Left lung (tissue), 14 donors: ENCODE measurements at places on chromosomes 11 and 22. TPM values are rescaled to one million over a fixed set of nuclear protein-coding genes. Genes with fewer than 3 reads are reported as not detected.

Gene FAM111B
- polyA plus RNA-seq: 13.8 TPM

Gene OR52N4
- polyA plus RNA-seq: not detected

Gene SRPRA
- polyA plus RNA-seq: 67.9 TPM

Gene MRE11
- polyA plus RNA-seq: 24.8 TPM

Gene CHRM1
- 0.71 TPM for polyA plus RNA-seq

Gene SPINDOC
- polyA plus RNA-seq: 35.4 TPM

Gene ADM
- polyA plus RNA-seq: 9.7 TPM

Gene CBLIF
- not detected for polyA plus RNA-seq

Gene SAA4
- not detected for polyA plus RNA-seq

- peak; percentile 29 for DNase-seq
These were observed 275.3 kb downstream of the C11orf87 start for GRCh38 chr11:109697140-109697843.

DNA sequence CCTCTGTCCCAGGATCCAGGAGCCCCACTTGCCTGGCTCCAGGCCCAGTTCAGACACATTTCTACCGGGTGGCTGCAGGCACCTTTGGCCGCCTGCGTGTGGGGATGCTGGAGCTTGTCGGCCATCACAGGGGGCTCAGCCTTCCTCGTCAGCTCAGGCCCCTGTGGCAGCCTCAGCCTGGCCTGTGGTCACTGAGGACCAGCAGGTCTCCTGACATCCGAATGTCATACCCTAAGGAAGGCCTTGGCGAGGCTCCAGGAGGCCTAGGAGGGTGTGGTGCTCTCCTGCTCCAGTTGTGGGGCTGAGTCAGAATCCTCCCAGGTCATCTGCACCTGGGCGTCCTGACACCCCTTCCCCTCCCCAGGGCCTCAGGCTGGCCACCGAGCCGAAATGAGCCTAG is 14.9 kb upstream of the SOX10 start:
- DNase-seq: no peak

DNA sequence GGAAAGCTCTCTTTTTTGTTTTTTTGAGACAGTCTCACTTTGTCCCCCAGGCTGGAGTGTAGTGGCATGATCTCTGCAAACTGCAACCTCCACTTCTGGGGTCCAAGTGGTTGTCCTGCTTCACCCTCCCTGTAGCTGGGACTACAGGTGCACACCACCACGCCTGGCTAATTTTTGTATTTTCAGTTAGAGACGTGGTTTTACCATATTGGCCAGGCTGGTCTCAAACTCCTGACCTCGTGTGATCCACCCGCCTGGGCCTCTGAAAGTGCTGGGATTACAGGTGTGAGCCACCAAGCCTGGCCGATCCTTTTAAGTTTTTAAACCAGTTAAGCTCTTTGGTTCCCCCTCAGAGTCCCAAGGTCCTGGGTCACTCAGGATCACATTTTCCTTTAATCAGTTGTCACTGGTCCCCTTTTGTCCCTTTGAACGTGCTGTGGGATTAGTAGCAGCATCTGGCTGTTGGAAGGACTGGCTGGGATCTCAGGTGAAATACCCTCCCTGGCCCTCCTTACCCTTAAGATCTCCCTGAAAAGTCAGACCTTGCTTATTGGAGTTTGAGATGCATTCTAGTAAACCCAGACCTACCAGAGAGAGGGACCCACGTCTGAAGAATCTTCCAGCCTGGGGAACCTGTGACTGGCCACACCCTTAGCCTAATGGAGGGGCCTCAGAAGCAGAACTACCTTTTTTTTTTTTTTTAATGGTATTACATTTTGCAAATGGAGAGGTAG is 8.1 kb downstream of the MALAT1 start:
- no peak for DNase-seq

DNA sequence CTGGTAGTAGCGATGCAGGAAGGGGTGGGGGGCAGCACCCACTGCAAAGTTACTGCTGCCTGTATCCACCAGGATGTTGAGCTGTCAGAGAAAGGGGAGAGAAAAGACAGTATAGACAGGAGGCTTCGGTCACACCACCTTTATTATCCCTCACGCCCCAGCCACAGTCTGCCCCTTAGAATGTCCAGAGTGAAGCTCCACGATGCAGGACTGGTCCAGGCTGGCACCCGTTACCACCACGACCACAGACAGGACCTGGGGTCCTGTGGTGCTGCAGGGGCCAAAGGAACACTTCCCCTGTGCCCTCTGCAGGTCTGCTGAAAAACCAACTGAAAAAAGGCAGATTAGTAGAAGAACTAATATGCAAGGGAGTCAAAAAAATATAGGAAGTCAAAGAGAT is 5.7 kb downstream of the BACE1-AS start:
- DNase-seq: no peak

DNA sequence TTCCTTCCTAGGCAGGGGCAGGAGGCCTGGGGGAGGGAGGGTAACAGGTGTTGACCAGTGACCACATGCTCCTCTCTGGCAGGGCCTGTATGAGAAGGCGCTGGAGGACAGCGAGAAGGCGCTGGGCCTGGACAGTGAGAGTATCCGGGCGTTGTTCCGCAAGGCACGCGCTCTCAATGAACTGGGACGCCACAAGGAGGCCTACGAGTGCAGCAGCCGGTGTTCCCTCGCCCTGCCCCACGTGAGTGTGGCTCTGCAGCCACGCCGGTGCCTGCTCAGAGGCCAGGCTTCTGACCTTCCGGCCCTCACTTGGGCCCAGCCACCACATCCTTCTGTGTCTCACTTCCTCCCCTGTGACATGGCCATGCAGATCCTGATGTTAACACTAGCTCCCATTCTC is 25.8 kb downstream of the ZC3H7B start:
- DNase-seq: no peak

GRCh38 chr22:46789992-46790391 is 27.5 kb downstream of the TBC1D22A start:
- no peak for DNase-seq

GRCh38 chr11:99154277-99154676 is 133.5 kb downstream of the CNTN5 start:
- no peak for DNase-seq

- DNase-seq: no peak
These were observed 251.8 kb upstream of the KIRREL3 start for GRCh38 chr11:127252321-127252720.

DNA sequence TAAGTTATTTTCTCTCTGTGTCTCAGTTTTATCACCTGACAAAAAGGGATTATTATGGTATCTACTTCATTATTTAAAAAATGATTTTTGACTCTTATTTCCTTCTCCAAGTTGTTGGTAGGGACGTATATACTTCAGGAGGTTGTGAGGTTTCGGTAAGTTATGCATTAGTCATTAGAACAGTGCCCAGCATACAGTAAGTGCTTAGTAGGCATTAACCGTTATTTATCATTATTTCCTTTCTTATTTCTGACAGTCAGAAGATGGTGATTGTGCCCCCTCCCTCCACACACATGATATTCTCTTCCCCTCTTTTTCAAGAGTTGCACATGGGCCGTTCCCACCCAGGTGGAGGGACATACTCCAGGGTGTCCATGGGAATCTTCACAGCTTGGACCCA is 36.1 kb downstream of the SLCO2B1 start:
- no peak for DNase-seq

DNA sequence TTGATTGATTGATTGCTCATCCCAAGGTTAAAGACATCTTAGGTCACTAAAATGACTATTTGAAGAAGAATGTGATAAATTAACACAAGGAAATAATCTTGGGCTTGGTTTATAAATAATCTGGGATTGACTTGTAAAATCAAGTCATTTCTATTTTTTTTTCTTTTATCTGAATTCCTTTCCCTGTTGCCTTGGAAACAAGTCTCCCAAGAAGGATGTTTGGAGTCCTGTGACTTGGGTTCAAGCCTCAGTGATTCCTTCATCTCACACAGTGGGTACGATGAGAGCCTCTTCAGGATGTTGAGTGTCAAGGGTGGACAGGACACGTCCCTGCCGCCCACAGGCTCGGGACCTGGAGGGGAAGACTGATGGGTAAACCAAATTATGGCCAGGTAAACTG is 98.2 kb upstream of the CRYBB3 start:
- no peak for DNase-seq

DNA sequence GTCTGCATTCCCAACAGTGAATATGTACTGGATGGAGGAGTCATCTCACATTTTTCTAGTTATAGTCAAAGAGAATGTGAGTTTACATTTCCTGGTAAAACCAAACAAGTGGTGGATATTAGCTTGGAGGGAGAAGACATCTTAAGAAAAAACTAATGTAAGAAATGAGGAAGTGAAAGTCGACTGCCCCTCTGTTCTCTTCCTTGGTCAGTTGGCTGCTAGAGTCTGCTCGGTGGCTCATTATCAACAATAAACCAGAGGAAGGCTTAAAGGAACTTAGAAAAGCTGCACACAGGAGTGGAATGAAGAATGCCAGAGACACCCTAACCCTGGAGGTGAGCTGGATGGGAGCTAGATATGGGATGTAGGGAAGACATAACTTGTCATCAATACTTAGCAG is 5.8 kb downstream of the SLC22A9 start:
- DNase-seq: no peak

DNA sequence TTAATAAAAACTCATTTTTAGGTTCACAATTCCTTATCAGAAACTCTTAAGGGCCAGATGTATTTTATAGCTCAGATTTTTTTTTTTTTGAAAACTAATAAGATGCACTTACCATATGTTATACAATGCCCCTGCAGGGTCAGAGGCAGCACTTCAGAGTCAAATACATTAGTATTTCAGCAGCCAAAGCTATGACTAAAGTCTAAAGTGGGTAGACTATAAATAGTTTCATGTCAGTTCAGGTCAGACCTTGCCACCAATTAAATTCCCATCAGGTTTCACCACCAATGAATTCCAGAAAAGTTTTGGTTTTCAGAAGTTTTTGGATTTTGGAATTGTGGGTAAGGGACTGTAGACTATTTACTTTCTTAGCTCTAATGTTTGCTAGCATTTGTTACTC is 75.9 kb downstream of the FAM83F start:
- DNase-seq: no peak

- no peak for DNase-seq
These were observed 15.4 kb downstream of the SCUBE2 start for GRCh38 chr11:9076046-9076445.

GRCh38 chr11:60634126-60634525 is 65.3 kb upstream of the MS4A8 start:
- DNase-seq: no peak

GRCh38 chr11:126160345-126161022 is 51.0 kb downstream of the RPUSD4 start:
- DNase-seq: no peak

- DNase-seq: no peak
These were observed 158.1 kb upstream of the PITPNB start for GRCh38 chr22:28077166-28077565.

GRCh38 chr11:10495464-10495786 is 40.4 kb downstream of the AMPD3 start:
- DNase-seq: no peak

DNA sequence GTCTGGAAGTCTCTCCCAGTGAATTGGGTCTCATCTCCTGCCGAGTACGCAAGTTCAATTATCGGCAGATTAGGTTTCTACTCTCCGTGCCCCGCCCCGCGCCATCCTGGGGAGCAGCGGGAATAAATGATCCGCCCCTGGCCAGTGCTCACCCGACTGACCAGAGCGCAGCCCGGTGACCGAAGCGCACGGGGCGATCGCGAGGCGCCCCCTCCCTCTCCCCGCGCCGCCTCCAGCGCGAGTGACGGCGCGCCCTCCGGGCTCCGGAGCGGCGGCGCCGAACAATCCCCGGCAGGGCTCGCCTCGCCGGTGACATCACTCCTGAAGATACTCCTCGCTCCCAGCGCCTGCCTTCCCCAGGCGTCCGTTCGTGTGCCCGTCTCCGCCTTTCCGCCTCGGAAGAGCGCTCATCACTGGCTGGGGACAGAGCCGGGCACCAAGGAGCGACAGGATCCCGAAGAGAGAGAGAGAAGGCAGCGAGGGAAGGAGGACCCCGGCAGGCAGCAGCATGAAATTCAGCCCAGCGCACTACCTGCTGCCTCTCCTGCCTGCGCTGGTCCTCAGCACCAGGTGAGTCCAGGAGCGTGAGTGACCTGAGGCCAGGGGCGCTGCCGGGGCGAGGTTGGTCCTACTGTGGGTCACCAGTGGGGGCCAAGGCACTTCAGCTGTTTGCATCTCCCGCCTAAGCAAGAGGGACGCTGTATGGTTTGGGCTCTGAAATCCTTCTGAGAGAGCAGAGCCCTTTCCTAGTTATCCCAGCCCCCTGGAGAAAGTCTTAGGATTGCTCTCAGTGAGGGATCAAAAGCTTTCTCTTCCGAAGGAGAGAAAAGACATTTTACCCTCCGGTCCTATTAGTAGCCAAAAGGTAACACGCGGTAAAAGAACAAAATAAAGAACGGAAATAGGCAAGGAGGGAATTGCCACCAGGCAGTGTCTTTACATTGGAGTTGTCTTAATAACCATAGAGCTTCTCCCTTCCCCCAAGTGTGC is at the start of gene LUZP2:
LUZP2 (plus strand) TSS at position 318 of the 990 bp plus-strand sequence.
- peak; percentile 70 for DNase-seq

DNA sequence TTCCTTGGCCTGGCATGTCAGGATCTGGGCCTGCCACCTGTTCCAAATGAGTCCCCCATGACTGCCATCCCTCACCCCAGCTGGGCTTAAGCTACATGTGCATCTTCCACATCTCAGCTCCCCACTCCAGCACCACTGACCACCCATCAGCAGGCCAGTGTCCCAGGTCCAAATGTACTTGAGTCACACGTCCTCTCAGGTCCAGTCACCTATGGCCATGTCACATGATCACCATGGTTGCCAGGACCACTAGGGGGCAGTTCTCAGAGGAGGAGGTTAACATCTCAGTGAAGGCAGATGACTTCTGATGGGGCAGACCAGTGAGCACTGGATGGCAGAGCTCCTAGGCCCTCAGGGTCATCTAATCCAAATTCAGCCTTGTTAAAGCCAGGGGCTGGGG is 41.9 kb upstream of the WNT11 start:
- DNase-seq: no peak

- DNase-seq: no peak
These were observed 25.5 kb downstream of the KCNJ5 start for GRCh38 chr11:128916681-128917080.

DNA sequence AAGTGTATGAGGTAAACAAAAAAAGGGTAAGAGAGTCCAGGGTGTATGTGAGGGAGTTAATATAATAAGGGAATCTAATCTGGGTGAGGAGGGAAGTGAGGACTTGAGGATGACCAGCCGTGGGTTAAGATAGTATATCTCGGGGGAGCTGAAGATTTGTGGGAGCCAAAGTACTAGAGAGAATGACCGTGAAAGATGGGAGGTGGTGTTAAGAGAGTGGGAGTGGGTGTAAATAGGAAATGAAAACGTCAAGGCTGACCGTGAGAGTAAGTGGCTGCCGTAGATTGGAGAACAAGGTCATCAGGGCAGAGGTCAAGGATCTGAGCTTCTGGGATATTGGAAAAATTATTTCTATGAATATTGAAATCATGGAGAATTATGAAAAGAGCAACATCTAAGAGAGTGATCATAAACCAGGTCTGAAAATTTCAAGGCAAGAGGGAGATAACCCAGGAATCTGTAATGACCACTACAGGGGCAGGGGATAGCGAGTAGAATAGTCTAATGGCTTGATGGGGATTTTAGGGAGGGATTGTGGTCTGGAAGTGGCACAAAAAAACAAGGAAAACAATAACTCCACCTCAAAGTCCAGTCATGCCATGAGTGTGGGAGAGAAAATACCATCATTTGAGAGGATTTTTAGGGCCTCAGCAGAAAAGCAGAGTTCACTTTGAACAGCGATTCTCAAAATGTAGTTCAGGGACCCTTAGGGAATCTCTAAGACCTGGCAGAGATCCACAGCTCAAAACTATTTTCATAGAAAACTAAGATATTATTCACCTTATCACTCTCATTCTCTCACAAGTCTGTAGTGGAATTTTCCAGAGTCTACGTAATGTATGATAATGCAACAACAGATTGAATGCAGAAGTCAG is 72.0 kb downstream of the PRR5L start:
- no peak for DNase-seq
